ENCODE measurements at places on chromosomes 7 and 10. TPM values are rescaled to one million over a fixed set of nuclear protein-coding genes. Genes with fewer than 3 reads are reported as not detected.

DNA sequence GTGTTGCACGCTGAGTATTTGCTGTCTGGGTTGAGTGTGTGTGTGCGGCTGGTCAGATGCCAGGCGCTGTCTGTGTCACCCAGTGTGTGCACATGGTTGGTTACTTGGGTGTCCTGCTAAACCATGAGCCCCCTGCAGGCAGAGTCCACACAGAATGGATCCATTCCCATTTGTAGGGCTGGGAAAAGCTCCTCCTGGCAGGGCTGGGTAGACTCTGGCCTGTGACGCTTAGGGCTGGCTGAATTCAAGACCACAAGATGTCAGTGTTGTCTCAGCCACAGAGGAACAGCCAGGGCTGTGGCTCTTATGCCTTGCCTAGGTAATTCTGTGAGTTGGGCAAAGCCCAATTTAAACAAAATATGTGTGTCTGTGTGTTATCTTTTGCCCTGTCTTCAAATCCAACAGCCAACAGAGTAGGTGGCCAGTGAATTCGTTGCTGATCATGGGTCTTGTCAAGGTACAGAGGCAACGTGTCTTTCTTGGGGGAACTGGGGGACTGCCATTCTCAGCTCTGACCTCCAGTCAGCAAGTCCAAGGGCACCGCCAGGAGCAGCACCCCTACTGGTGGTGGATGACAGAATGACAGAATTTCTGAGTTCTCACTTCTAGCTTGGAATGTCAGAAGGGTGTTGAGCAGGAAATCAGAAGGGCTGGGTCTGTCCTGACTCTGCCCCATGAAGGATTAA lies 285.1 kb downstream of the CCSER2 start:
- H3K27ac ChIP-seq, result no peak overlapping the region
- no peaks in the 10 kb centered on the region for H3K36me3 ChIP-seq
- H3K4me1 ChIP-seq, result no peaks in the 10 kb centered on the region
- H3K27me3 ChIP-seq, result no peaks in the 10 kb centered on the region
- H3K4me3 ChIP-seq, result no peak overlapping the region
- no peak for DNase-seq

SLC26A5 gene
- total RNA-seq, result not detected

- no peak for DNase-seq
- H3K27me3 ChIP-seq, result no peaks in the 10 kb centered on the region
- H3K4me1 ChIP-seq, result peaks cover 5% of the 10 kb centered on the region
- no peaks in the 10 kb centered on the region for H3K36me3 ChIP-seq
Observed at GRCh38 chr7:117072620-117073118, 119.4 kb downstream of the ST7 start.

GRCh38 chr7:140403878-140404564 lies at the start of gene RAB19:
Gene RAB19 (plus strand): TSS chr7:140404058. CDS start chr7:140407647, 3,589 bp downstream.
- H3K36me3 ChIP-seq, result no peaks in the 10 kb centered on the region
- no peaks in the 10 kb centered on the region for H3K27me3 ChIP-seq
- peak within 1 kb of the TSS; percentile 58 for H3K4me3 ChIP-seq
- DNase-seq, result no peak
- H3K4me1 ChIP-seq, result no peaks in the 10 kb centered on the region
- no peak within 1 kb of the TSS for H3K27ac ChIP-seq

GRCh38 chr10:11162828-11163599 lies 145.3 kb downstream of the CELF2 start:
- H3K36me3 ChIP-seq, result peaks cover 3% of the 10 kb centered on the region
- peaks cover 28% of the 10 kb centered on the region for H3K4me1 ChIP-seq
- DNase-seq, result peak; percentile 93
- H3K4me3 ChIP-seq, result peak overlapping the region; percentile 96

DNA sequence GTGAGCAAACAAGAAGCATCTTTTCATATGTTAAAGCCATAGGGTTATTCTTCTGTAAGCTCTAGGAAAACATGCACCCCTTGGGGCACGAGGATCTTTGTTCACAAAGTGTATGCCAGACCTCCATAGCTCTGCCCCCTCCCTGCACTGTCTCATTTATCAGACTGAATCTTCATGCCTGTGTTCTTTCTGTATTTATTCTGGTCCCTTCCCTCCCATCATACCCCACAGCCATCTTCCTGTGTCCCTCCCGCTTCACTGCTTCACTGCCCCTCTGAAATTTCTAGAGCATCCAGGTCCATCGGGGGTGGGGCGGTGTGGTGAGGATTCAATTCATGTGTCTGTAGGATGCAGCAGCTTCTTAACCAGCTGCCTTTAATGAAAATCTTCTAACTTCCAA lies 7.5 kb downstream of the EPHB6 start:
- no peaks in the 10 kb centered on the region for H3K36me3 ChIP-seq
- H3K27ac ChIP-seq, result no peak overlapping the region
- no peaks in the 10 kb centered on the region for H3K4me1 ChIP-seq
- DNase-seq, result no peak

TFPI2 gene
- total RNA-seq, result 0.28 TPM

- H3K4me1 ChIP-seq, result no peaks in the 10 kb centered on the region
- no peak overlapping the region for H3K27ac ChIP-seq
- DNase-seq, result no peak
- H3K4me3 ChIP-seq, result no peak overlapping the region
Observed at GRCh38 chr7:80002865-80003264, 131.8 kb upstream of the GNAI1 start.

OR2A12 gene
- not detected for total RNA-seq

DNA sequence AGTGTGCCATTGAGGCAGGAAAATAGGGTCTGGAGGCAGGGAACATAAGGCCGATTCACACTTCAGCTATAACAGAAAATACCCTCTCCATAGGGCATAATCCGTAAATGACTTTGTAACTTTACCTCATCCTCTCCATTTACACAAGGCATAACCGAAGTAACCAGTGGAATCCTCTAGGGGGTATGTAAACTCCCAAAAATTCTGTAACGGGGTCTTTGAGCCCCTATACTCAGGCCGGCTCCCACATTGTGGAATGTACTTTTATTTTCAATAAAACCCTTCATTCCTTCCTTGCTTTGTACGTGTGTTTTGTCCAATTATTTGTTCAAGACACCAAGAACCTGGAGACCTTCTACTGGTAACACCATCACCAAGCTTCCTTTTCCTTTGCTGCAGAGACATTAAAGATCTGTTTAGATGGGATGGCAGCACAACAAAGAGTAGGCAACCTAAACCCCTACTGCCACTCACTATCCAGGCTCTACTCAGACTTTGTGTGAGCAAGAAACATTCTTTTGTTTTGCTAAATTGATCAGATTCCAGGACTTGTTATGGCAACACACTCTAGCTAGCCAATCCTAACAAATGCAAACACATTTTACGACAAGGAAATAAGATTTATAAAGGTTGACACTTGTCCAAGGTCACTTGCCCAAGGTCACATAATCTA lies 99.3 kb downstream of the DGKI start:
- H3K27ac ChIP-seq, result no peak overlapping the region
- DNase-seq, result no peak
- H3K4me3 ChIP-seq, result no peak overlapping the region
- H3K27me3 ChIP-seq, result no peaks in the 10 kb centered on the region

DNA sequence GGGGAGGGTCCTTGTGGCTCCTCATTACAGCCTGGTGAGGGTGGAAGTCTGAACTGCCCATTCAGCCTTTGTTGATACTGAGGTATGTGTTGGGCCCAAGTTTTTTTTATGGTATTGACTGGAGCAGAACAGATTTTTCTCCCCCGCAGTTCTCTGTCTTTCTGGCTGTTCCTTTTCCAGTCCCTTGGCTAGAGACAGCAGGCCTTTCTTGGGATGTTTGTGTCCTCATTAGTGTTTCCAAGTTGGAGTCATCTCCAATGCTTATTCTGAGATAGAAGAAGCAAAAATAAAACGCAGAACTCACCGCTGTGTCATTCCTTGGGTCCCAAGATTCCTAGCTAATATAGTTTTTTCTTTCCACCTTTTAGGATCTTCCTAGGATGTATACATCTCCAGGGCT lies 193.3 kb downstream of the RAMP3 start:
- H3K4me3 ChIP-seq, result no peak overlapping the region
- no peak for DNase-seq
- no peak overlapping the region for H3K27ac ChIP-seq
- H3K36me3 ChIP-seq, result no peaks in the 10 kb centered on the region

ANKRD26 gene
- 6.1 TPM for total RNA-seq

SCIN gene
- total RNA-seq, result 2.1 TPM

LSM8 gene
- 41.4 TPM for total RNA-seq

GRCh38 chr7:23011222-23011924 lies 2.6 kb downstream of the HYCC1 start:
- H3K4me3 ChIP-seq, result peak overlapping the region; percentile 37
- 0 out of 2 replicates have a peak overlapping the region, but pooled peaks have one; percentile 1 for H3K27ac ChIP-seq
- H3K36me3 ChIP-seq, result no peaks in the 10 kb centered on the region
- peaks cover 9% of the 10 kb centered on the region for H3K4me1 ChIP-seq
- H3K27me3 ChIP-seq, result no peaks in the 10 kb centered on the region
- DNase-seq, result no peak

DNA sequence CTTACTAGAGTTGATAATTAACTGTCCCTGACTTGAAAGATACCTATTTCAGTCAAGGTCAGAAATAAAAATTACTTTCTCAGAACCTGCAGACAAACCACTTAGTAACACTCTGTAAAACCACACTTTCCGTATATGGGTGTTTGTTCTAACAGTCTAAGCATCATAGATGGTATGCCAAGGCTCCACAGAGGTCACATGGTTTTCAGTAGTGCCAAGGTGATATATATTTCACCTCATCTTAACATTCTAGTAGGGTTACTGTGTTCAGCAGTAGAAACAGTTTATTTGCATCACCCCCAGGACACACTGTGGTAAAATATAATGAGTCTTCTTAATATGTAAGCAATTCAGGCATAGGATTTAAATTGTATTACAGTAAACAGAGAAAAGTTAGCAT lies 61.5 kb downstream of the KCND2 start:
- H3K4me1 ChIP-seq, result peaks cover 5% of the 10 kb centered on the region
- DNase-seq, result peak; percentile 30
- H3K27ac ChIP-seq, result no peak overlapping the region
- no peaks in the 10 kb centered on the region for H3K36me3 ChIP-seq
- H3K27me3 ChIP-seq, result no peaks in the 10 kb centered on the region

COL1A2 gene
- total RNA-seq, result 2.1 TPM

DNA sequence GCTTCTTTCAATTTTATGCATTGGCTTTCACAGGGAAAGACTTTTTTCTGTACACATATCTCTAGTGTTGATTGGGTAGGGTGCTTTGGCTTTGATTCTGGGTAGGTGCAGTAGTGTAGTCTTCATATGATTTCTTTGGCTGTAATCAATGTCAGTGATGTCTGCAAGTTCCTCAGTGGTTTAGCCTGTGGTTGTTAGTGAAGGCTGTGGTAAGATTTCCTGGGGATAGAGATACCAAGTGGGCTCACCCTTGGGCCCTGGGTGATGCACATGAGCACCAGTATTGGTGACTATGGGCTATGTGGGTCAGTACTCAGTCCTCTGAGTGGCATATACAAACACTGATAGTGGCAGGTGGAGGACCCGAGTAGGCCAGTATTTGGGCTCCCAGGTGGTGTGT lies 13.0 kb downstream of the GIMAP8 start:
- no peaks in the 10 kb centered on the region for H3K27me3 ChIP-seq
- H3K4me1 ChIP-seq, result no peaks in the 10 kb centered on the region
- H3K4me3 ChIP-seq, result no peak overlapping the region
- H3K27ac ChIP-seq, result no peak overlapping the region
- DNase-seq, result no peak

STOX1 gene
- 0.67 TPM for total RNA-seq

DNA sequence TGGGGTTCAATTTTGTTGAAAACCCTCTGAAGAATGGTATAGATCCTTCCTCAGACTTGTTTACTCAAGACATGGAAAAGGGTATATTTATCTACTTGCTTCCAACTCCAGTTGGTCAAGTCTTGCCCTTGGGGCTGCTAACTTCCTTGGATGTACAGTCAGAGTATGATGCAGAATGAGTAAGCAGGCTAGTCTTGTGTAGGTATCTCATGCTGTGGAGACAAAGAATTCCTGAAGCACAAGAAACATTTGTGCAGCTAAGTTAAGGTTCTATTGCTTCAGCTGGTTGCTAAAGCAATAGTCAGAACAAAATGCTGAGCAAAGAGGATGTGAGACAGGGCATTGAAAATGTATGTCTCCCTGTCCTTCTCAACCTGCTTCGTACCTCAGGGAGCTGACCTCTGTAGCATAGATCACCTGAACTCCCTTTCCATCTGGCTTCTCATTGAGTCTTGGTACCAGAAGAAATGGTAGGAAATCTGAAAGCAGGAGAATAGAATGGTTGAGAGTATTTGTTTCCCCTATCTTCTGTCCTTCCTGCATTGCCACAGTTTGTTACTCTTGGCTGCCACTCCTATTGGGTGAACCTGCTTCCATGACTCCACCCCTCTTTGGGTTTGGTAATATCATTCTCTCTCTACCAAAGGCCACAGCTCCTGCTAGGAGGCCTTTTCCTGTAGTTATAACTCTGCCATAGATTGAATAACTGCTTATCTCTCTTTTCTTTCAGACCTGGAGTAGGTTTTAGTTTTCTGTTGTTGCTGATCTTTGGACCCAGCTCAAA lies 346.0 kb downstream of the PHF14 start:
- no peaks in the 10 kb centered on the region for H3K36me3 ChIP-seq
- H3K4me1 ChIP-seq, result peaks cover 5% of the 10 kb centered on the region
- H3K4me3 ChIP-seq, result no peak overlapping the region

LMOD2 gene
- not detected for total RNA-seq

CYP3A5 gene
- total RNA-seq, result 0.27 TPM

GRCh38 chr7:152424348-152425108 lies 11.3 kb downstream of the KMT2C start:
- H3K27me3 ChIP-seq, result no peaks in the 10 kb centered on the region
- no peak overlapping the region for H3K27ac ChIP-seq

DNA sequence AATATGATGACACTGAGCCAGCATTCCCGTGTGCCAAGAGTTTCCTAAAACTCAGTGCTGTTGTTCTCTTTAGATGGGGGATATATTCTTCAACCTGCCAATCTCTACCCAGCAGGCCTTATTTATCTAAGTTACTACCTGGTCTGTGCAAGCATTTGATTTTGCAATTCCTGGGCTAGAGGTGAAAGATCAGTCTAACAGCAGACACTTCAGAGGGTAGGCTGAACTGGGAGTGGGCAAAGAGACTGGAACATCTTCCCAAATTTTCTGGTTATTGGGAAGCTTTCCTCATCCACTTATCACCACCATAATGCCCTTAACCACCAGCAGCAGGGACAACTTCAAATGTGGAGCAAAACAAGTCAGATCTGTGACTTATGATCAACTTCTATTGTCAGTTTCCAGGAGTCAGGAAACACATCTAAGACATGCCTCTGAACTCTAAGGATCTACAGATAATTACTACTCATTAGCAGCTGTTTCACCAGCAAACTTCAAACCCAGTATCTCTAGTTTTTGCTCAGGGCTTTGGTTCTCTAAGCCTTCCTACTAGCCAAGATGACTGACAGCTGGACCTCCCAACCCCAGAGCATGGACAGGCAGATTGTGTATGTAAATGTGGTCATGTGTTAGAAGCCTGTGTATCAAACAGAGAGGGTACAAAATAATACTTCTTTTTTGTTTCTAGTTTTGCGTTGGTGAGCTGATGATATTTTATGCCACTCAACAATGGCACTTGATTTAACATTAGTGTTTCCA lies 1.0 kb downstream of the ASAH2 start:
- DNase-seq, result no peak
- peaks cover 6% of the 10 kb centered on the region for H3K27me3 ChIP-seq
- no peaks in the 10 kb centered on the region for H3K4me1 ChIP-seq
- no peak overlapping the region for H3K4me3 ChIP-seq
- H3K36me3 ChIP-seq, result no peaks in the 10 kb centered on the region
- no peak overlapping the region for H3K27ac ChIP-seq

- no peak for DNase-seq
- no peaks in the 10 kb centered on the region for H3K4me1 ChIP-seq
- no peaks in the 10 kb centered on the region for H3K36me3 ChIP-seq
- no peak overlapping the region for H3K4me3 ChIP-seq
Observed at GRCh38 chr10:97974100-97974499, 56.3 kb downstream of the CRTAC1 start.
